GM03348 (cell line): ENCODE measurements at places on chromosomes 2 and 18.

DNA sequence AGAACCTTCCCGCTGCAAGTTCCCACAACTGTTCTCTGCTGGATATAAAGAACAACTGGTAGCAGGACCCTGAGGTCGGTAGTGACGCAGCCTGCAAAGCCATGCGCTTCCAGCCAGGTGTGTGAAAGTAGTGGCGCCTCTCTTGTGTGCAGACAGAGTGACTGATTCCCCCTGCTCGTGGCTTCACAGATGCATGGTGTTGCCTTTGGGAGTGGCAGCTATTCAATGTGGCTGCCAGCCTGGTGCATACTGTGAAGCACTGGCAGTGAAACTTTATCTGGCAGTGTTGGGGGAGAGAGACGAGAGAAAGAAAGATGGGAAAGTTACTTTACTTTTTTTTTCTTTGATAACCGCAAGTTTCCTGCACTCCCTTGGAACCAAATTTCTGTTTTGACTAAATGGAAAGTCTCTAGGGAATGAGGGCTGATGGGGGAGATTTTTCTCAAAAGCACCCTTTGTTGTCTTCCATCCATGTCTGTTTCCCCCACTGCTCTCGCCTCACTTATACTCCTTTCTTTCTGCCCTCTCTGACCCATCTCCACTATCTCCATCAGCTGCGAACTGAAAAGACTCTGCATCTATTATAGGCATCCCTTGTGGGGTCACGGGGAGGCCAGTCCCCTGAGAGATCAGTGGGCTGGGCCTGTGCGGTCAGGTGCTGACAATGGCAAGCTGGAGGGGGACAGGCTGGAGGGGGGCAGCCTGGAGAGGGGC is 90.0 kb upstream of the TNP1 start:
- no peak for DNase-seq

- peak; percentile 40 for DNase-seq
Measured at GRCh38 chr2:147045113-147045512, 799.7 kb upstream of the ACVR2A start.

DNA sequence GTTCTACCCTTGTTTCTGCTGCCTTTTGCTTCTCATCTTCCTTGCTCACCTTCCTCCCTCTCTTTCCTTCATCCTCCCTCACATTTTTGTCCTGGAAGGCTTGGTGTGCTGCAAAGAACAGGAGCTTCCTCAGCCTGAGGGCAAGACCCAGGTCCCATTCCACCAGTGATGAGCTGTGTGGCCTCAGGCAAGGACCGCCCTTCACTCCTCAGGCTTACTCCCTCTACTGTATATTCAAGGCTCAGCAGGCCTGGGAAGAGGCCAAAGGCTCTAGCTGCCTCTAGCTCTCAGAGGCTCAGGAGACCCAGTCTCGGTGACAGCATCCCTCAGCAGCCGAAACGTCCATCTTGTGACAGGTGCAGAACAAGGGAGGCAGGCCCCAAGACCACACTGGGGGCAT is 97.5 kb downstream of the MRO start:
- DNase-seq = no peak

GRCh38 chr2:236971919-236972381 is 113.7 kb upstream of the COPS8 start:
- DNase-seq = no peak

DNA sequence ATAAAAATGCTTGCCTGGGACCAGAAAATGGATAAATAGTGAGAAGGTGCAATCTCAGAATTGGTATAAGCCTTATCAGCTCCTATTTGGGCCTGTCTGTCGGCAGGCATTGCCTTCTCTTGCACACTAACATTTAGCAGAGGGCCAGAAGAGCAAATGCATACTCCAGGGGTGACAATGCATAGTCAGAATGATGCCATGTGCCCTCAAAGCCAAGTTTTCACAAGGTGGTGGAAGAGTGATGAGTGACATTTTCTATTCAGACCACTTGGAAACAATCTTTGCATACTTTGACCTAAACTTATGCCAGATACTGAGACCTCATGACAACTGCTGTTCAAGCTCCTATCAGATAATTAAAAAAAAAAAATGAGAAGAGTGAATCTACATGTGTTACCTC is 276.3 kb downstream of the SETBP1 start:
- no peak for DNase-seq

DNA sequence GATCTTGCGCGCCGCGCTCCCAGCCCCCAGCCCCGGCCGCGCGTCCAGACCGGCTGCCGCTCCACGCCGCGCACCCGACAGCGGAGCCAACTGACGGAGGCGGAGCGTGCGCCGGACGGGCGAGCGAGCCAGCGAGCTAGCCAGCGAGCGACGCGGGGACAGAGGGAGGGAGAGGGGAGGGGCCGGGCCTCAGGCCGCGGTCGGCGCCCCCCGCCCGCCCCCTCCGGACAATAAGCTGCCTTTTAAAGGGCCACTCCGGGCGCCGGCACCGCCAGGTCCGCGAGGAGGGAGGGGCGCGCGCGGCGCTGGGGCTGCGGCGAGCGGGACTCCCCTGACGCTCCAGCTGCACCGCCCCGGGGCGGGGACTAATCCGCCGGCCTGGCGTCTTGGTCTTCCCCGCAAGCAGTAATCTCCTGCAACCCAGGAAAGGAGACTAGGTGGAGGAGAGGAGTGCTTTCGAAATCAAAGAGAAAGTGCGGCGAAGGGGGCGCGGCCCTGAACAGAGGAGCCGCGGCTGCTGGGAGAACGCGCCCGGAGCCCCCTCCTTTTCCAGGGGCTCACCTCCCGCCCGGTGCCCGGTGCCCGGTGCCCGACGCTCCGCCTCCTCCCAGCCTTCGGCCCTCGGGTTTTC is at the start of gene BIN1:
TSS of gene BIN1 (minus strand) at position 164 of the 631 bp plus-strand sequence. CDS start 211 bp downstream, outside the sequence.
- peak; percentile 96 for DNase-seq

DNA sequence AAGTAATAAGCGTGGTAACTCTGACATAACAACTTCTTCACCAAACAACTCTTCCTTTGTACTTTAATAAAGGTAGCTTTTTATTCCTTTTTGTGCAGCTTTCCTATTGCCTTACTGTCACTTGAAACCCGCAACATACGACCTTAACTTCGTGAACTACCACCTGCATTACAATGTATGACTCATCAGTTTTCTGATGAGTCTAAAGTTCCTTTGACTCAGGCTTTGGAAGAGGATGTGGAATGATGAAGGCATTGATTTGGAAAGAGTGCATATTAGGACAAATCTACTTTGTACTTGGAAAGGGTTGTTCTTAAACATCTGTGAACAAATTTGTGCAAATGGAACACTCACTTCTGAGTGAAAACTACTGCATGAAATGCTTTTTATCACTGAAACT is 1012.1 kb downstream of the TMEM182 start:
- DNase-seq = no peak

DNA sequence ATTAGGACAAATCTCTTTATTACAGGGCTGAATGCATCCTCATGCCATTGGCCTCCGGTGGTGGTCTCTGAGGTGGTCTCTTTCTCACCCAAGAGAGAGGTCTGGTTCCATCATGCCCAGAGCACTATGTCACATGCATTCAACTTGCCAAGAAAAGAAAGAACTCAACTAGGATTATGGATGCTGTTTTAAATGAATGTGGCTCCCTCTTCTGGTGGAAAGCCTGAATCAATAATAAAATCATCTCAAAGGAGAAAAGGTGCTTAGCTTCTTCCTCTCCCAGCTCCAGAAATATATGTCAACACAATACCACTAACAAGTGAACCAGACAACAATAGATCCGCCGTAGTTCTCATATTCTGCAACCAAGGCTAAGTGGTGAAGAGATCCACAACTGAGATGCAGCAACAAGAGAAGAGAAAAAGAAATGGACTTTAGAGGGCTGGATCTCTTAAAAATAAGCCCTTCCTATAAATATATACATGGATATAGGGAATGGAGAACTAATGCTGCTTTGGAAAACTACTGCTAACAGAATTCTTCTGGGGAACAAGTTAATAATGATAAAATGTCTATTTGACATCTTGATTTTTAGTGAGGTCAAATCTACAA is 396.8 kb downstream of the NCKAP5 start:
- DNase-seq = peak; percentile 63

DNA sequence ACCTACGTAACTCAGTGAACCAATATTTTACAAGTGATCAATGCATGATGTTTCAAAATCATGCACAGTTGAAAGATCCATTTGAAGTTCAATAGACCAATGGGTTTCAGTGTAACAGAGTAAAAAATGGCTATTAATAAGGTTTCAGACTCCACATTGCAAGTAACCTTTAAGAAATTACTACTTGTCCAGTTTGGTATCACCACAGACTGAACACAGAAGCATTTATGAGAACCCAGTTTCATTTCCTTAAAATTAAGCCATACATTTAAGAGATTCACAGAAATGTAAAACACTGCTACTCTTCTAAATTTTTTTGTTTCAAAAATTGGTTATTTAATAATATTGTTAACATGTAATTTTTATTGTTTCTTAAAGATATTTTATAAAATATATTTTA is 98.9 kb upstream of the CHRNA1 start:
- no peak for DNase-seq

DNA sequence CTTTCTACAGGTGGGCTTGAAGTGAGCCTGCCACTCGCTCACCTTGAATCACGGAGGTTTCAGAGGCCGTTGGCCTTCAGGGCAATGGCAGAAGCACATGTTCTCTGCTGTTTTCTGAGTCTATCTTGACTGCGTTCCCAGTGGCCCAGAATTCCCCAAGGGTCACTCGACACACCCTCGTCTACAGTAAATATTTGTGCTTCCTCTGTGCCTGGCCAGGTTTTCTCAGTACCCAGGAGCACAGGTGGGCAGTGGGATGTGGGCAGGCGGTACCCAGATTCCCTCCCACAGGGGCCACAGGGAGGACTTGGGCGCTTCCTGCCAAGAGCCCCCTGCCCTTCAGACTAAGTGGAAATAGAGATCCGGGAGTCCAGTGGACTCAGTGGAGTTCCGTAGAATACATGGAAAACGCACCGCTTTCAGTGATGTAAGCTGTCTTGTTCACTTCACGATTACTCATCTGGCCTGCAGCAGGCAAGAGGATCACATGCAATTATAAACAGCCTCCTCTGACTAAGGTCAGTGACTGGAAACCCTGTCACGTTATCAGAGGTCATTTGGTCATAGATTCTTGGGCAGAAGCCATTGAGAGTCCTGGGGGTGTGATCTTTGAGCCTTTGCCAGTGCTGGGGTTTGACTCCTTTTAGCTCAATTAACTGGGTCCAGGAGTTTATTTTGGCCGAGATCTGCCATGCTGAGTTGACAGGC is 179.8 kb downstream of the NEDD4L start:
- DNase-seq = peak; percentile 71

GRCh38 chr2:190511104-190511503 is 23.4 kb downstream of the NEMP2 start:
- DNase-seq = peak; percentile 61

DNA sequence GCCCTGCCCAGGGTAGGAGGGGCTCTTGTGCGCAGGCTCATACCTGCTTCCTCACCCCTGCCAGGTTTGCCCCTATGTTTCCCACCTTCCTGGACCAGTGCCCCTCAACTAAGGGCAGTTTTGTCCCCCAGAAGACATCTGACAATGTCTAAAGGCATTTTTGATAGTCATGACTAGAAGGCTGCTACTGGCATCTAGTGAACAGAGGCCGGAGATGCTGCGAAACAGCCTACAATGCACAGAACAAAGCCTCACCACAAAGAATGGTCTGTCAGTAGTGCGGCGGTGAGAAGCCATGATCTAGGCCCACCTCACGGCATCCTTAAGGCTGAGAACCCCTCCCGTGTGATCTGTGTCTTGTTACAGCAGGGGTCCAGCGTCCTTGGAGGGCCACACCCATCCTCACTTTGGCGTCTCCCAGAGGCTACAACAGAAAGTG is 96.0 kb downstream of the TMEM17 start:
- no peak for DNase-seq

DNA sequence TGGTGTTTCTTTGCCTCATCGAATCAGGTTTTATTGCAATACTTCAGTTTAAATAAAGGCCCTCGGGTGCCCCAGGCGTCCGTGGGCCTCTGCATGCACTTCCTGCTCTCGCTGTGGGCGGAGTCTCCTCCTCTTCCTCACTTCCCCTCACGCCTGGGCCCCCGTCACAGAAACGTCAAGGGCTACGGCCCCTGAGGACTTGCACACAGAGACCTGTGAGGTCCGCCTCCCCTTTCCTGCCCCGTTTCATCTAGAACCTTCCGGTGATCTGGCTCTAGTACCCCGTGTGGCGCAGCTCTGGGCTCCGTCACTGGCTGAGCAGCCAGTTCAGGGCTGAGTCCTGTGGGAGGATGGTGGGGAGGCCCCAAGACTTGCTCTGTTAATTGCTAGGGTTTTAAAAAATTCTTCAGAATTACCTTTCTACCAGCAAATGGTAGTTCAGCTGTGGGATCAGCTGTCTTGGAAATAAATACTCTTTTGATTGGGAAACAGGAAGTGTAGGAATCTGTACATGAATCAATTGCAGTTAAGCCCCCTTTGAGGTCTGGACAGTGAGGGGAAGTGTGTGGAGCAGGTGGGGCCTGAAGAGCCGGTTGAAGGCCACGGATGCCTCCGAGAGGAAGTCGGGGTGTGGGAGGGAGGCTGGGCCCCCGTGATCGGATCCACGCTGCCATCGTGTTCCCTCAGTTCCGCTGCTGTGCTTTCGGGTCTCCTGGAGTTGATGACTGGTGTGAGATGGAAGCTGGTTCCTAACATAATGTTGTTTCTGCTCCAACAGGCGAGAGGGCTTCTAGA is 10.2 kb downstream of the NFATC1 start:
- no peak for DNase-seq

- peak; percentile 4 for DNase-seq
Measured at GRCh38 chr2:79796641-79797040, 283.8 kb downstream of the CTNNA2 start.

GRCh38 chr18:8584798-8585197 is 24.4 kb upstream of the RAB12 start:
- DNase-seq = no peak

- DNase-seq = no peak
Measured at GRCh38 chr2:145007960-145008263, 488.0 kb upstream of the ZEB2 start.

- DNase-seq = peak; percentile 36
Measured at GRCh38 chr2:181573140-181573736, 83.7 kb downstream of the CERKL start.

DNA sequence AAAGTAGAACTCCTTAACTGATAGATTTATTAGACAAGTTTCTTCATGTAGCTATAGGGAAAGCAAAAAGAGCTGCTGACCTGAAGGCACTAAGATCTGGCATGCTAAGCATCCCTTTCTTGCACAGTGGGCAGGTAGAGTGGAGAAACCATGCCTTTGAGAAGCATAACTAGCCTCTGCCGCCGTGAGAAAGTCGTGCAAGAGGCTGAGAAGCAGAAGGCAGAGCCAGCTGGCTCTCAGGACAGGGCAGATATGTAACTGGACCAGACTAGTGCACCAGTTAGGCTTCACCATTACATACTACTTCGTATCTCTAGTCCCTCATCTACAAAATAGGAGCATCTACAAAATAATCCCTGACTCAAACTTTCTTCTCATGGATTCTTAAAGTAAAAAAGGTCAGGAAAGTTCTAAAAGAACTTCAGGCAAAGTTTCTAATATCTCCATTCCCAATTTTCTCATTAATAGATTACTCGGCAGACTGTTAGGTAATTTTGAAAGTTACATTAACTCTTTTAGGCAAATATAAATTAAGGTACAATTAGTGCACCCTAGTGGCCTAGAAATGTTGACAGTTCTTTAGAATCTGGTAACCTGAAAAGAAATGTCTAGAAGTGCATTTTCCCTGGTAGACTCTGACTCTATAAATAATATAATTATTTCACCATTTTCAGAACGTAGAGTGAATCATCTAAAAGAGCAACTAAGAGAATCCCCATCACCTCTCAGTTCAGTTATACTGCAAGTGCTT is 10.3 kb downstream of the ERBB4 start:
- DNase-seq = no peak

- DNase-seq = no peak
Measured at GRCh38 chr18:32036506-32037180, 18.0 kb downstream of the RNF125 start.

GRCh38 chr2:139155991-139156390 is 375.8 kb upstream of the NXPH2 start:
- DNase-seq = no peak

GRCh38 chr2:220452561-220452960 is 825.1 kb downstream of the SLC4A3 start:
- peak; percentile 35 for DNase-seq
